ENCODE measurements at places on chromosomes 11 and 22.

DNA sequence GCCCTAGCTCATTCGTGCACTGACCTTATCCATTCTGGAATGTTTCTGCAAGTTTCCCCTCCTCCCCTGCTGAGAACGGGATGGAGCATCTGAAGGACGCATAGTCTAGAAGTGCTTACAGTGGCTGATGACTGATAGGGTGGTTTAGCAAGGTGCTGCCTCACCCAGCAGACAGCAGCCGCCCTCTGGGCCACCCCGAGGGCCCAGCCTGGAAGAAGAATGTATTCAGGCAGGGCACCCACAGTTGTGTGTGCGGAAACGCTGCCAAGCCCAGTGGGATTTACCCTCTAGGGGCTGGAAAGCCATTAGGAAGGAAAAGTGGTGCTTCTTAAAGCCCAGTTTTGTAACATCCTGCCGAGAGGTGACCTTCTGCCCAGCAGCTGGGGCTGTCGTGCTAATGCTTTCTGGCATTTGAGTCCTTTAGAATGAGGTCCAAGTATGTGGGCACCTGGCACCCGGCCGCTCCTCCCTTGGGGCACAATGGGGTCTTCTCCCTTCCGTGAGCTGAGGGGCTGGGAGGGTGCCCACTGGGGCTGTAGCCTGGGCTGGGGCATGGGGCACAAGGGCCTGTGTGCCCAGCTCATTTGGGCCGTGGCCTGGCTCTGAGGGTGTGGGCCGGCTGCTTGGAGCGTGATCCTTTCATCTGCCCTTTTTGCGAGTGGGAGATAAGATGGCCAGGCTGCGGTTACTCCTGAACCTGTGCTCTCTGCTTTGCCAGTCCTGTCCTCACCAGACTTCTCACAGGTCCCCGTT is 14.4 kb downstream of the FBLN1 start:
- no peaks in the 10 kb centered on the region for H3K27me3 ChIP-seq
- H3K4me3 ChIP-seq, result no peak overlapping the region
- no peaks in the 10 kb centered on the region for H3K4me1 ChIP-seq
- no peak overlapping the region for H3K27ac ChIP-seq

DNA sequence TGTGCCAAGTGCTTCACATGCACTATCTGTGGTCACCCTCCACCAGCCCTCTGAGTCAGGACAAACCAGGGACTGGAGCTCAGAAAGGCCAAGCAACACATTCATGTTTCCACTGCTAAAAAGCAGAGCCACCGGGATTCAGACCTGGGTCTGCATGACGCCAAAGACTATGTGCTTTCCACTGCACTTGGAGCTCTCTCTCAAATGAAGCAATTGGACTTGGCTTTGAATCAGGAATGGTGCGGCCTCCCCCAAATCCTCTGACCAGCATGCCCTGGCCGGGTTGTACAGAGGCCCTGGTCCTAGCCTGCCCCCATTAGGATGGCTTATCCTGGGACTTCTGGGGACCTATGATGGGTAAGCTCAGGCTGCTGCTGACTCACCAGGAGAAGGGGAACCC is 80.7 kb downstream of the PKNOX2 start:
- H3K27me3 ChIP-seq, result peaks cover 2% of the 10 kb centered on the region
- no peaks in the 10 kb centered on the region for H3K36me3 ChIP-seq
- H3K27ac ChIP-seq, result no peak overlapping the region
- H3K4me3 ChIP-seq, result no peak overlapping the region

- H3K36me3 ChIP-seq, result peaks cover 26% of the 10 kb centered on the region
- no peak overlapping the region for H3K27ac ChIP-seq
- no peak for DNase-seq
- no peaks in the 10 kb centered on the region for H3K27me3 ChIP-seq
These were observed 58.1 kb downstream of the PPFIA1 start for GRCh38 chr11:70328556-70328955.

DNA sequence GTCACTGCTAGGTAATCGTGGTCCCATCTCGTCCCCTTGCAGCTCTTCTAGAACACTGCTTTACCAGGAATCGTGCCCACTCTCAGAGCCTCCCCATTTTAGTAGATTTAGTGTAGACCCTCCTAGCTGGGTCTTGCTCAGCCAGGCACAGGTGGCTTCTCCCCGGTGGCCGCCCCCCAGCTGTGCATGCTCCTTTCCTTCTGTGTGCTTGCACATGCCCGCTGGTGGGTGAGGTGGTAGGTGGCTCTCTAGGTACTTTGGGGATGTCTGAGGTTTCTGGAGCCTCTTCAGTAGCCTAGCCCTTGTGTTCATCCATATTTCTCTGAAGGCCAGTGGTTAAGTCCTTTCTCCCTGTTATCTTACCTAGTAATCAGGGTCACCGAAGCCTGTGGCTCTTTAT is 5.6 kb downstream of the TUB start:
- no peak overlapping the region for H3K27ac ChIP-seq
- peaks cover 21% of the 10 kb centered on the region for H3K27me3 ChIP-seq
- H3K4me1 ChIP-seq, result no peaks in the 10 kb centered on the region
- DNase-seq, result no peak
- H3K36me3 ChIP-seq, result no peaks in the 10 kb centered on the region
